ENCODE measurements at places on chromosomes 7 and 10.

GRCh38 chr7:30411173-30411572, 67.4 kb downstream of the NOD1 start:
- DNase-seq: no peak

DNA sequence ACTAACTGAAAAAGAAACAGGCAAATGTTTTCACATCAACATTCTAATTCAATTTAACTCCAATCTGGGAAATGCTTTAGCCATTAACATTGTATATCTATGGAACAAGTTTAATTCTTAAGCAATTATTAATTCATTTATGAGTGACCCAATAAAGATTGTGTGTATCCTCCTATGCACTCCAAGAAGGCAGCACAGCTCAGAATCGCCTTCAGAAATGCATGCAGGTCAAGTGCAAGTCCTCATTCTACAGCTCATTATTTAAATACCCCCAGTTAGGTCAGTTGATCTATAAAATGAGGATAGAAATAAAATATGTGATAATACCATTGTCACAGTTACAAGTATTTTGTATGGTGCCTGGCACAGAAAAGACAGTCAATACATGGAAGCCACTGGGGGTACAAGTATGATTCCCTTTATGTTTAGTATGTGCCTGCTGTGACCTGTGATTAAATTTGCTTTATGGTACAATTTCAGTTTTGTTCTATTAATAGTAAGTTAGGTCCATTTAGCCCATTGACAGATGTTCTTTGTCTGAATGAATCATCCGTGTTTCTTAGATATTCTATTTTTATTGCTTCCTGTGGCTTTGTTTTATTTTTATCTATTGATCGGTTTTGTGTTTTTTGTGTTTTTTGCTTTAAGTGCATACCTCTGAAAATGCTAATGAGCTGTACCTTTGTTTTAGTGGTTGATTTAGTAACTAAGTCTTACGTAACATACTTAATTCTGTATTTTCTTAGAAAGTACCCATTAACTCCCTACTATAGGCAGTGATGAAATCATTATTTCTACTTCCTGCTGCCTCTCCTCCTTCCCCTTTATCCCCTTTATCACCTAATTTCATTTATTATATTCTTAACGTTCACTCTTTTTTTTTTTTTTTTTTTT, 42.8 kb downstream of the CPXM2 start:
- DNase-seq: no peak

DNA sequence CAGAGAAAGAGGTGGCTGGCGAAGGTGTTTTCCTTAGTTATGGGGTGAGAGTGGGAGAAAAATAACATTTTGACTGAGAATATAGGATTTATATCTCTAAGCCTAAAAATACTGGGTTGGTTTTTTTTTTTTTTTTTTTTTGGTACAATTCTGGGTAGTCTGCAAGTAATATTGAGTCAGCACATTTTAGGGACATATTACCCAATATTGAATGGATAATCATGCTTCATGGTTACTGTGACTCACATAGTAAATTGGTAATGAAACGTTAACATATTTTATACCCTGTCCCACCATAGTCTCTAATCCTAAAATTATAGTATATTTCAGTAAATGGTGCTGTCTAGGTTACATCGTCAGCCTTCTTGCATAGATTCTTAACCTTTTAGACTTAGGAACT, 91.4 kb downstream of the TPST1 start:
- DNase-seq: no peak

- DNase-seq: no peak
Observed at GRCh38 chr10:74097776-74098175, 52.9 kb downstream of the AP3M1 start.

DNA sequence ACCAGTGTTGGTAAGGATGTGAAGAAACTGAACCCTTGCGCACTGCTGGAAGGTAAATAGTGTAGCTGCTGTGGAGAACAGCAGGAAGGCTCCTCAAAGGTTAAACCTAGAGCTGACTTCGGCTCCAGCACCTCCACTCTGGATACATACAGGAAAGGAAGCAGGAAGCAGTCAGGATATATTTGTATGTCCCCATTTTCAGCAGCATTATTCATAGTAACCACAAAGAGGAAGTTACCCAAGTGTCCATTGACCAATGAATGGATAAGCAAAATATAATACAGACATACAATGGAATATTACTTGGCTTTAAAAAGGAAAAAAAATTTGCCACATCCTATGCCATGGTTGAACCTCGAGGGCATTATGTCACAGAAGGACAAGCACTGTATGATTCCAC, 15.0 kb downstream of the RET start:
- DNase-seq: no peak

- no peak for DNase-seq
Observed at GRCh38 chr10:46328853-46329689, 42.3 kb downstream of the ANTXRL start.

- DNase-seq: no peak
Observed at GRCh38 chr7:128056901-128057300, 25.7 kb upstream of the LRRC4 start.

GRCh38 chr7:39527951-39528350, 38.3 kb upstream of the YAE1 start:
- DNase-seq: no peak

DNA sequence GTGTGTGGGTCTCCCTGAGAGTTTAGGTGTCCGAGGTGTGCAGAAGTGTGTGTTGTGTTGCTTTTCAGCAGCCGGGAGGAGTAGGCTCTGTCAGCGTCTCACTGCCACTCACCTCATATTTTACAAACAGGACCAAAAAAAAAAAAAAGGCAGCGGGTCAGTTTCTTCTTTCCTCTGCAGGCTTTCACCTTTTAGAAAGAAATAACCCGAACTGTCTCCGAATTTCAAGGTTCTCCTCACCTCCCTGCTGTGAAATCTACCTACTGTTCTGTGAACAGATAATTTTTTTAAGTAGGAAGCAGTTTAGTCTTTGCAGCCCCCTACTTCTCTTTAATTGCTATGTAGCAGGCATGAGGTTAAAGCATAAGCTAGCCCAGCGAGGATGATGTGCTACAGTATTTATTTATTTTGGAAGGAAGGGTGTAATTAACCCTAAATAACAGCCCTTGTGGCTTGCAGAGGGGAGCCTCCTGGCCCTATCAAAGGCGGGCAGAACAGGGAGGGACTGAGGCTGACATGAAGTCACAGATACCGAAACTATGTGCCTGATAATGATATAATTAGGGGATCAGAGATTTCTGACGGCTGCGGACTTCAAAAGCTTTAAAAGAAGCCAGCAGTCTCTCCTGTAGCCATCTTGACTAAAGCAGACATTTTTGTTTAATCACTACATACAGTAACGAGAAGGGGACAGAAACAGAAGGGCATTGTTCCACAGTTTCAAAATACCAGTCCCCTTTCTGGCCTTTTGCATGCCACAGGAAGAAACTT, 1.6 kb downstream of the BAMBI start:
- no peak for DNase-seq

DNA sequence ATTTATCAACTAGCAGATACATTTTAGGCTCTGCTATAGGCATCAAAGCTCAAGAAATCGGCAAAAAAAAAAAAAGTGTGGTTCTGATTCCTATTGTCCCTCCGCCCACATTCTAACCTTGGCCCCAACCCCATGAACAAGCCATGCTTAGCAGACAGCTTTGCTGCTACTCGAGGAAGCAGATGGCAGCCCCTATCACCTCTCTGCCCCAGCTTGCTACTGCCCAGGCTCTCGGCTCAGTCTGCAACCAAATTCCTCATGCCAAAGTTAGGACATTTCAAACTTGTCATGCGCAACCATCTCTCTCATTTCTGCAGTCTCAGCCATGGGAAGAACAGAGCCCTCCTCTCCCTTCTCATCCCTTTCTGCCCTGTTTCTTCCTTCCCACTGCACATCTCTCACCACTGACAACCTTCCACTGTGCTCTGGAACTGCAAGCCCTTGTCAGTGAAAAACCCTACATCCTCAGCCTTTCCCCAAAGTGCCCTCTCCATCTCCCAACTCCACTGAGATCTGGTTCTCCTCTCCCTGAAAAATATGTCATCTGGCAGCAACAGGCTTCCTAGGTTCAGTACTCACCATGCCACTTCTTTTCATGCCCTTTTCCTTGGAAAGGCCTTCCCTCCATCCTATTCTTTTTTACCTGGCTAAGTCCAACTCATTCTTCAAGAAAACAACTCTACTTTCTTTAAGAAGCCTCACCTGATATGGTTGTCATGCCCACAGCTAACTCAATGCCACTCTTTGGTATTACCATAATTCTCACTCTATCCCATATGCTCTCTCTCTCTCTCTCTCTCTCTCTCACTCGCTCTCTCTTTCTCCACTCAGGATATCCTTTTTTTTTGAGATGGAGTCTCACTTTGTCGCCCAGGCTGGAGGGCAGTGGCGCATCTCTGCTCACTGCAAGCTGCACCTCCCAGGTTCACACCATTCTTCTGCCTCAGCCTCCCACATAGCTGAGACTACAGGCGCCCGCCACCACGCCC, 60.1 kb upstream of the FHIP2A start:
- no peak for DNase-seq

GRCh38 chr7:28484606-28484935, 72.3 kb downstream of the CREB5 start:
- no peak for DNase-seq

- DNase-seq: no peak
Observed at GRCh38 chr7:144408121-144408520, 4.6 kb upstream of the NOBOX start.

GRCh38 chr10:53675177-53675576, 902.6 kb upstream of the MBL2 start:
- no peak for DNase-seq

Data from KG1 (cell line).